Neuronal stem cell (in vitro differentiated cells): ENCODE measurements at places on chromosomes 6 and 20.

GRCh38 chr20:57891014-57891413 lies 181.2 kb upstream of the PMEPA1 start:
- DNase-seq, result no peak

GRCh38 chr20:8589956-8590355 lies 457.9 kb downstream of the PLCB1 start:
- no peak for DNase-seq

DNA sequence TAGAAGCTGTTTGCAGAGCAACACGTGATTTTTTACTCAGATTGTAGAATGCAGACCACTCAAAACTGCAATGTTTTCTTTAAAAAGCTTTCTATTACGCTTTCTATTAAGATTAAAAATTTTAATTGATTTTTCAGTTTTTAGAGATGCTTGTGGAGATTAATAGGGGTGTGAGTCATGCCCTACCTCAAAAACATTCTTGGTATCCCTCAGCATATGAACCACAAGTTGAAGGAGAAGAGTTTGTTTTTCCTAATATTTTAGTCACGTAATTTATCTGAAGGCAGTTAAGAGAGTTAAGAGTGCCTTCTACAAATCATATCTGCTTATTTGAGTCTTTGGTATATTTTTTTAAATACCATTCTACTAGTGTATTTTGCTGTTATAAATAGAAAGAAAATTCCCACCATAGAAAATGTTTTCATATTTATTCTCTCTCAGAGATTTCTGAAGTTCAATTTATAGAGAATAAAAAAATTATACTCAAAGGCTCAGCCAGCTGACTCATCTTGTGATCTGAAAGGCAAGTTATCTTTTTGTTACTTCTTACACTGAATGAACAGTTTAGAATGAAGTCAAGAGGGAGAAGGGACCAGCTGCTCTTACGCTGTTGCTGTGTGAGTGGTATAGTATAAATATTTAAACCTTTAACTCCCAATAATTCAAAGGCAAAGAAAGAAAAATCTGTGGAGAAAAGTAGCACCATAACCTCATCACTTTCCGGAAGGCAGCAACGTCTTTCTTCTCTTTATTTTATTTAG lies 7.6 kb downstream of the RIPOR2 start:
- DNase-seq, result no peak

- no peak for DNase-seq
Measured at GRCh38 chr6:115999235-115999634, 61.5 kb downstream of the FRK start.

- DNase-seq, result no peak
Measured at GRCh38 chr6:34490390-34491090, 24.7 kb downstream of the PACSIN1 start.

DNA sequence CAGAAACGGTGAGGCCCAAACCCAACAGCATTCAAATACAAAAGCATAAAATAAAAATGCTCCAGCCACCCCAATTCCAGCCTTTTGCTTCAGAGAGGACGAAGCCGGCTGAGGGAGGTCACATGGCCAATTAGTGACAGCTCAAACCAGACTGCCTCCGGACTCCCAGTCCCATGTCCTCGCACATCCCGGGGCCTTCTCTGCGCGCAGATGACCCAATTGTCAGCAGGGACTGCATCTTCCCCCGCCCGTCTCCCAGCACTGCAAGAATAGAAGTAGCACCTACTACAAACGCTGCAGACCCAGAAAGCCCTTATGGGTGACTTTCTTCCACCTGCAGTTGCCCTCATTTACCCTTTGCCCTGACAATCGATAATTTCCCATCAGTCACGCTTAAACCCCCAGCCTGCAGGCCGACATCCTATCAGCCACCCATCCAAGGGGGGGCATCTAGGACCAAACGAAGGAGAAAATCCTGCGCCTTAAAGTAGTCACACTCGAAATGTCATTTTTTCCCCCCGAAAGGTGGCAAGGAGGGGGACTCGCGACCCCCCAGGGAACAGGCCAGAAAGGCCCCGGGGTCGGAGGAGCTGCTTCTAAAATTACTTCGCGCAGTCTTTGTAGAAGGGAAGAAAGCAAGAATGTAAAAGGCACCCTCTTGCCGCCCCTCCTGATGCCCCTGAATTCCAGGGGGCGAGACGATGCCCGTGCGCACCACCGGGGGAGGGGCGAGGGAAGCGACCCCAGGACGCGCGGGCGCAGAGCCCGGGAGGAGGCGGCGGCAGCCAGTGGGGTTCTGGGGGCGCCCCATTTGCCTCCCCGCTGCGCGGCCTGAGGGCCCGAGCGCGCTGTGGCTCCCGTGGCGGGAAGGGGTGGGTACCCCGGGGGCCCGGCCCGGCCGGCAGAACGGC lies 792 bp downstream of the SLC23A2 start:
- DNase-seq, result no peak

DNA sequence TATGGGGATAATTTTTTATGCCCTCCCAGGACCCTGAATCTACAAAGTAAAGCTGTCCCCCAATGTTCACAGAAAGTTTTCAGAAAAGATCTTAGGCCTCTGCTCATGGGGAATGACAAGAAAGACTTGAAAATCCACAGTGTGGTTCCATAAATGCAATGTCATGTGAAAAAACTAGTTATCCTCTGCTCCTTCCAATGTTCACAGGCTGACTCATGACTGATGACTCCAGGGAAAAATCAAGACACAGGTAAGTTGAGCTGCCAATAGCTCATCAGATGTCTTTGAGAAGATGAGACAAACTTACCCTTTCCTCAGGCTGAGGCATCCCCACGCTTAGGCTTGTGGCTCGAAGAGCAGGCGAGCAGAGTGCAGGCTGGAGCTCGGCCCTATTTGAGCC lies 14.8 kb upstream of the BCLAF1 start:
- DNase-seq, result no peak

DNA sequence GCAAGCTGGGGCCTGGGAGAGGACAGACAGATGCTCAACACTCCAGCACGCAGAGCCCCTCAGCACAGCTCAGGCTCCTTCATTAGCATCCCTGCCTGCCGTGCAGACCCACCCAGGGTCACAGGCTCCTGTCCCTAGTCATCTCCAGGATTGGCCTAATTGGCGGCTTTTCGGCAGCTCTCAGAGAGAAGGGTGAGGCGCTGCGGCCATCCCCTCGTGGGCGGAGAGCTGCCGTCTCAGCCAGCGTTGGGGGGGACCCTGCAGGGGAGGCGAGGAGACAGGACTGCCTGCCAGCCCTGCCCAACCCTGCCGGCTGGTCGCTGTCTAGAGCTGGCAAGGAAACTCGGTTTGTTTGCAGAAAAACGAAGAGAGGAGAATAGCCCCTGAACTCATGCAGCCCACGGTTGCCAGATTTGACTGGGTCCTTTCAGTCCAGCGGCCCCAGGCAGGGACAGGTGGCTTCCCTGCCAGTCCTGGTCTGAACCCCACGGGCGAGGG lies 26.8 kb downstream of the BHLHE23 start:
- DNase-seq, result peak; percentile 32

DNA sequence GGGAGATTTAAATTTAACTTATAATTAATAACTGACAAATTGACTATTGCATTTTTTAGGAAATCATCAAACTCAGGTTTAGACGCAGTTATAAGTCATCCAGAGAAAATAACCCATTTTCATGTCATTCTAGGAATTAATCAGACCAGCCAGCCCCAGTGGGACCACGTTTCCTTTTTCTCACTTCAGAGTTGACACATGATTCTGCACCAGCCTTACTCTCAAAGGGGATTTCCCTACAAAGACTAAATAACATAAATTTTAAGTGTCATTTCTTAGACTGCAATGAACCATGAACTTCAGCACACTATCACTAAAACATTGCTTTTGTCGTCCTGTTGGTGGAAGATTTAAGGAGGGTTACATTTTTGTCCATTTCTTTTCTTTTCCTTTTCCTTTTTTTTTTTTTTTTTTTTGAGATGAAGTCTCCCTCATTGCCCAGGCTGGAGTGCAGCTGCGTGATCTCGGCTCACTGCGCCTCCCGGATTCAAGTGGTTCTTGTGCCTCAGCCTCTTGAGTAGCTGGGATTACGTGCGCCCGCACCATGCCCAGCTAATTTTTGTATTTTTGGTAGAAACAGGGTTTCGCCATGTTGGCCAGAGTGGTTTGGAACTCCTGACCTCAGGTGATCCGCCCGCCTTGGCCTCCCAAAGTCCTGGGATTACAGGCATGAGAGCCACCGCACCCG lies 3.6 kb downstream of the IPCEF1 start:
- DNase-seq, result no peak

DNA sequence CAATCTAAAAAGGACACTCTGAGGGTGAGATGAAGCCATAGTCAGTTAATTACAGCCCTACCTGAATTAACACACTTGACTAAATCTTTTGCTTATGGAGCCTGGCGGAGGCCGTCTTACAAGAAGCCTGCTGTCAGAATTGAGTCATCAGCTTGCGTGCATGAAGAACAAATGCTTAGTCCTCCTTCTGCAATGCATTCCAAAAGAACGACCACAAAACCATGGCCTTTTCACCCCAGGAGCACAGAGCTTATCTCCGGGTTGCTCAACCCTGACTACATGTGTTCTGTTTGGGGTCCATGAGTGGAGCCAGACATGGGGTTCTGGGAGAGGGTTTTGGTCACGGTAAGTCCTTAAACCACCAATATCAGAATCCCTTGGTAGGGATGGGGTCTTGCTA lies 318.1 kb downstream of the CLIC5 start:
- peak; percentile 18 for DNase-seq

- no peak for DNase-seq
Measured at GRCh38 chr20:53129563-53129962, 157.4 kb downstream of the TSHZ2 start.

DNA sequence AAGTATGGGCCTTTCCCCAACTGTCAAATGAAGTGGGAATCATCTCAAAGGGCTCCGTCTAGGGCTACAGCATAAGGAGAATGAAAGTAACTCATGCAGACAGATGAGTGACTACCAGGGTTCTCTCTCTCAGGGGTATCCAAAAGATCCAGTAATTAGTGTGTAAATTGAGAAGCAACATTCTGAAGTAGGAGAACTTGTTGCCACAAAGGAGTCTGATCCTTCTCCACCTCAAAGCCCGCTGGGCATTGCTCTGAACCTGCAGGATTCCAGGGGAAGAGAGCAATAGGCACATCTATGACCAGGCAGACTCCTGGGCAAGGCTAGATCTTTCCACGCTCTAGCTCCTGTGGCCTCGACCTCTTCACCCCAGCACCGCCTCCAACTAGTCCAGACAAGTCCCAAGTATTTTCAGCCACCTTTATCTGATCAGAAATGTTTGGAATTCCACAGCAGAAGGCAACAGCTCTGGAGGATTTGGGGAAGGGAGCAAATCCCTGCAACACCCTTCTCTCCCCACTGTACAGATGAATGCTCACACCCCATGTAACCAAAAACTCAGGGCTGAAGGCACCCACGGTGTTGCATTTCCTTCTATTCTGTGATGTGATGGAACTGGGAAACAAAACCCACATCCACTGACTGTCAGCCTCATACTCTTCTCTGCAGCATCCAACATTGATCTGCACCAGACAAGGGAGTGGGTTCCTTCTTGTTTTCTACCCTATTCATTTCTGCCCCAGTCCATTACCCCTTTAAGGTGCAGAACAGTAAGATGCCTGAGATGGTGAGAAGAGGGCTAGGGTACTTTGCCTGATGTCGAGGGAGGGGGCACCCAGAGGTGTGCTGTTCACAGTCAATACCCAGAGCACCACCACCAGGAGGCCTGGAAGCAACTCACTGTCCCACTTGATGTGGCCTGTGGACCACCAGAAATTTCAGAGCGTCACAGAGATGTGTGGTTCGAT lies 41.0 kb downstream of the COX4I2 start:
- DNase-seq, result no peak

DNA sequence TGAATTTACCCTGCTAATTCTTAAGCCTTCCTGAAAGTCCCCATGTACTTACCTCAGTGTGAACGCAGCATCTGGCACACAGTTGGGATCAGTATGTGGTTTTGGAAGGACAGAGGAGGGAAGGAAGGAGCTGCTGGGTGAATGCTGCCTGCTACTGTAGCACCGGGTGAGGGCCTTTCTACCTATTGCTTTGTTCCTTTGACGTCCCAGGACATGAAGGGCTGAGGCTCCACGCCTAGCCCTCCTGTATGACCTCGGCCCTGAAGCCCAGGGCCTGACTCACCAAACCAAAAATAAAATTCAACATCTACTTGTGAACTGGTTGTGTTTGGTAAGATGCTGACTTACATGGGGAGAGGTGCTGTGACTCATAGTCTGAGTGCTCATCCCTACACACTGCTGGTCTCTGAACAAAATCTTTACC lies 51.1 kb downstream of the ARID1B start:
- DNase-seq, result no peak

- no peak for DNase-seq
Measured at GRCh38 chr6:7156643-7157278, 49.0 kb downstream of the RREB1 start.

DNA sequence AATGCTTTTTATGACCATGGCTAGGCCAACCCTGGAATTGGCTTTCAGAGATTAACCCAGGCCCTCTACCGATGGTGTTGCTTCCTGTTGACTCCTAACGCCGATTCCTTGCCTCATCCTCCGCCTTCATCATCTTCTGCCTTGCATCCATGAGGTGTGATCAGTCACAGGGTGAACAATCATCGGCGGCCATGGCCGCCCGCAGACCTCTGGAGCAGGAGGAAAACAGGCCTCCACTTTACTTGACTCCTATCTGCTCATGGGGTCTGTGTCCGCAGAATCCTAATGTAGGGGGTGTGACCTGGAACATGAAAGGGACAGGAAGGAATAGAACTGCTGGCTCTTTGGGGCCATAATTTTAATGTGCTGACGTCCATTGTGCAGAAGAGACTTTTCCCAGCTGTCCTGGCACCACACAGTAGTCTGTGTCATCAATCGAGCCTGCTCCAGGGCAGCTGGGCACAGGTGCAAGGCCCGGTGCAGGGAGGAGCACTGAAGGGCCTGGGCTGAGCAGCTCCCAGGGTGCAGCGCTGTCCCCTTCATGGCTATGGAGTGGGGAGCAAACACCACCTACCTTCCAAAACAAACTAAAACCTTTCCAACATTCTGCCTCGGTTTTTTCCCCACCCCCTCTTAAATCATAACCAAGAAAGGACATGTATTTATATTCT lies 8.0 kb downstream of the SLC22A3 start:
- no peak for DNase-seq

- no peak for DNase-seq
Measured at GRCh38 chr6:52304983-52305390, 20.4 kb upstream of the MCM3 start.

DNA sequence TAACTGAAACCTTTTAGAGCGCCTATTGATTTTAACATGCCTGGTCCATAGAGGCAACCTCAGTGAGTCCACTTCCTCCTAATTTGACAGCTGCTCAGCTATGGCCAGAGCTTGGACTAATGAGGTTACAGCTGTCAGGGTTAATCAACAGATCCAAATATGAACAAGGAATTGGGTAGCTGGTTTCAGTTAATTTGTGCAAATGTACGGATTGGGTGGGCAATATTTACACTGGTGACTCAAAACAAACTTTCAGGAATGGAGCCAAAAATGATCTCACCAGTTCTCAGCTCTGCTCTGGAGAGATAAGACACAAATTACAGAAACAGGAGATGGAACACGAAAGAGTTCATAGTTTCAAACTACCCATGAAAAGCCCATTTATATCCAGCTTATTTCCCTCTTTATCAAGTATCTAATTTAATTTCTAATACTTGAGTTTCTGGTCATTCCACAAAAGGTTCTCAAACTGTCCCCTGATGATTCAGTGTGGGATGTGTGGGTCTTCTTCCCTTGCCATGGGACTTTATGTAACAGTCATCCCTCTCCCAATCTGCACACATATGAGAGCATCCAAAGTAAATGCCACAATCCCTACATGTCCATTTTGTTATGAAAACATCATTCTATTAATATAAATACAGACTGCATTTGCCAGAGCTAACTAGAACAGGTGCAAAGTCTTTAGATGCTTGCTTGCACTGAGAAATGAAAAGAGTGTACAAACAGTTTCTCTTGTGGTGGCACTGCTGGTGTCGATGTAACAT lies 149.9 kb downstream of the RPS12 start:
- no peak for DNase-seq

GRCh38 chr6:73742433-73742832 lies 46.4 kb downstream of the CD109 start:
- DNase-seq, result no peak
